IMR-90 (cell line): ENCODE measurements at places on chromosomes 12 and 14. TPM values are rescaled to one million over a fixed set of nuclear protein-coding genes. Genes with fewer than 3 reads are reported as not detected.

RNF31 gene
- 26.1 and 37.5 TPM in 2 replicates for total RNA-seq

DNA sequence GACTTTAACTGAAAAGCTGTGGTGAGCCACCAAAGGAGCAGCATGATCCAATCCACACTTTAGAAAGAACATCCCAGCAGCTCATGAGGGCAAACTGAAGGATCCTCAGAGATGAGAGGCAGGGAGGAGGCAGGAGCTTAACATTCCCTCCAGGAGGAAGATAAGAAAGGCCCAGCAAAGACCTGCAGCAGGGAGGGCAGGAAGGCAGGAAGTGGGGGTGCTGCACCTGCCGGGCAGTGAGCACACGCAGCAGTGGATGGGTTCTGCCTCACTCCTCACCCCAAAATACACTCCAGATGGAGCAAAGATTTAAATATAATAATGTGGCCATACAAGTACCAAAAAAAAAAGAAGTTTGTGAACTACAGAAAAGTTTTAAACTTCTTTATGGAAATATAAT lies 48.4 kb downstream of the GCH1 start:
- no peak overlapping the region for H3K4me3 ChIP-seq
- no peaks in the 10 kb centered on the region for H3K4me1 ChIP-seq
- H3K27me3 ChIP-seq, result peaks cover 2% of the 10 kb centered on the region
- H3K27ac ChIP-seq, result no peak overlapping the region

- peaks cover 15% of the 10 kb centered on the region for H3K4me1 ChIP-seq
- no peaks in the 10 kb centered on the region; the same call in 1 of the 2 replicates for H3K36me3 ChIP-seq
These were observed 65.0 kb downstream of the PITPNM2 start for GRCh38 chr12:123085730-123086487.

DNA sequence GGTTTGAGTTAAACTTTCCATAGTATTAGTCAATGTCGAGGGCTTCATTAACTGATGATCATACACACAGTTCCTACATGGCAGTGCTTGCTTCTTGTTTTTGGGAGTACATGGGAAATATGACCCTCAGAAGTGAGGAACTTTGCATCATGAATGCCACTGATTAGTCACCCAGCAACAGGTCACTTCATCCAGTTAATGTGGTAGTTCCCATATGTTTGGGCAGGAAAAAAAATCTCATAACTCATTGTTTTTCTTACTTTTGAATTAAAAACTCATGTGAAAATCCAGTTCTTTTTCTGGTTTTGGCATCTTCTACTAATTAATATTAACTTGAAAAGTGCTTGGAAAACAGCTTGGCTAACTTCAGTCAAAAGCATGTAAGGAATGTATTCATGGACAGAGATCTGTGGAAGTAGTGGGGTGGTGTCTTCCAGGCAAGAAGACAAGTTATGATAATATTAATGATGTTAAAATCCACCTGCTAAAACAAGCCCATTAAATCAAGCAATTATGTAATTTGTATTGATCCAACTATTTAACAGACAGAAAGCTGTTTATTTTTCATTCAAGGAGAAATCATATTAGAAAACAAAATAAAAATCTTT lies 309.1 kb upstream of the NAV3 start:
- DNase-seq, result no peak
- H3K27me3 ChIP-seq, result no peaks in the 10 kb centered on the region
- no peak overlapping the region for H3K27ac ChIP-seq
- no peak overlapping the region for H3K4me3 ChIP-seq
- no peaks in the 10 kb centered on the region for H3K4me1 ChIP-seq

DNA sequence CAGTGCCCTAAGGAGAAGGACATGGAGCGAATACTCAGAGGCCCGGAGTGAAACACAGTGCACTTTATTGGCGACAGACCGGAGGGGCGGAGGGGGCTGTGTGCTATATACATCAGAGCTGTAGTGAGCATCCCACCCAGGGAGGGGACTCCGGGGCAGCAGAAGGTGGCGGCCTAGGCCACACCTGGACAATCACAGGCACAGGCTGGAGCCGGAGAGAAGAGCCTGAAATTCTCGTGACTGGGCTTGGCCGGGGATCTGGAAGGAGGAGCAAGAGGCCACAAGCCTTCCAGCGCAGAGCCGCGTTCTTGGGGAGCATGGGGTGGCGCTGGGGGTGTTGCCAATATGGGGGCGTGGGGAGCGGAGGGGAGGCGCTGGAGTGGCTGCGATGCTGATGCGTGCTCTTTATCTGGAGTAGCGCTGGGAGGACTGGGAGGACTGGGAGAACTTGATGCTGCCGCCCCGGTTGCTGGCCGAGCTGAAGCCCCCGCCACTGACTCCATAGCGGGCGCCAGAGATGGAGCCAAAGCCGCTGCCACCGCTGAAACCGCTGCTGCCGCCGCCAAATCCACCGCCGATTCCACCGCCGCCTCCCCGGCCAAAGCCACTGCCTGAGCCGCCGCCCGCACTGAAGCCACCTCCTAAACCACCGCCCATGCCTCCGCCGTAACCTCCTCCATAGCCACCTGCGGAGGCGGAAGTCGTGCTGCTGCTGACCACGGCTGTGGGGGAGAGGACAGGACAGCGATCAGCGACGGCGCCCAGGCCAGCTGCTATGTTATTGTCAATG lies 6.1 kb downstream of the KRT3 start:
- H3K27me3 ChIP-seq, result peaks cover 46% of the 10 kb centered on the region
- DNase-seq, result no peak
- no peak overlapping the region for H3K27ac ChIP-seq
- no peaks in the 10 kb centered on the region for H3K4me1 ChIP-seq
- H3K4me3 ChIP-seq, result no peak overlapping the region
